ENCODE measurements at places on chromosomes 5 and 9.

DNA sequence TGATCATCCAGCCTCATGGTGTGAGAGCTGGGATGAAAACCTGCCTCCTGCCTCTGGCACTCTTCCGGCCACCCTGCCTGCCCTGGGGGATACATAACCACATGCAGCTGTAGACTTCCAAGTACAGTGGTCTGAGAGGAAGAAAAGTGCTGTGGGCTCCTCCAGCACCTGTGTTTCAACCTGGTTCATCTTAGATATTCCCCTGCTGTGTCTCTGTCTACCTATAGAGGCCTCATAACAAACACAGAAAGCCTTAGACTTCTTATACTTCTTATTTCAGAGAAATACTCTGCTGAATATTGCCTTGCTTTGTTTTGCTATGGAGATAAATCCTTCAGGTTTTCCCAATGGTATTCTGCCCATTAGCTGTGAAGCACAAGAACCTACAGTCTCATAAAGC lies 19.6 kb upstream of the TNFAIP8 start:
- DNase-seq, result no peak

- no peak for DNase-seq
Observed at GRCh38 chr5:6752236-6752635, 39.0 kb downstream of the TENT4A start.

GRCh38 chr5:71528206-71528605 lies 58.9 kb upstream of the MCCC2 start:
- DNase-seq, result no peak

GRCh38 chr5:167639273-167639672 lies 652.2 kb upstream of the WWC1 start:
- DNase-seq, result no peak

DNA sequence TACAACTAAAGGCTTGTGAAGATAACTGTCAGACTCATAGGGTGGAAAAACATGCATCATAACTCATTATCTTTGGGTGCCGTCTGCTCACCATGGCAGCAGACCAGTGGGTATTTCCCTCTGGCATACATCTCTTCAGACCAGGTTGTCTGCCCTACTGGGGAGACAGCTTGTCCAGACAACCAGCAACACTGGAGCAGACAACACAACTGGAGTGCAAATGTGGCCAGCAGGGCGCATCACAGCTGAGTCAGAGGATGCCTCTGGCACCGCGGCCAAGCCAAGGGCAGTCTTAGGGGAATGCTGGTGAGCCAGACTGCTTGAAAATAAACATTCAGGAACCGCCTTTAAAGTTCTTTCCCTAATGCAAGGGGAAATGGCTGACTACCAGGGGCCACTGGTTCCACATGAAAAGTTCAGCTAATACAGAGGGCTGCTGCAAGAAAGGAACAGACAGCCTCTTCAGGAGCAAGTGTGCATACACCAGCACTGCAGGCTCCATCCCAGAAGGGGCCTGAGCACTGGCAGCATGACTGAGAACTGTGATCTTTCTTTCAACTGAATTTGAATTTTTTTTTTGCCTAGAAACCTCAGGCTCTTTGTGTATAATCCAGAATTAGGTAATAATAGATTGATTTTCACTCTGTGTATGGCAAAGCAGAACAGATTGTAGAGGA lies 77.3 kb downstream of the MAMDC2 start:
- DNase-seq, result no peak

GRCh38 chr5:111618623-111619271 lies 106.4 kb upstream of the STARD4 start:
- DNase-seq, result no peak

DNA sequence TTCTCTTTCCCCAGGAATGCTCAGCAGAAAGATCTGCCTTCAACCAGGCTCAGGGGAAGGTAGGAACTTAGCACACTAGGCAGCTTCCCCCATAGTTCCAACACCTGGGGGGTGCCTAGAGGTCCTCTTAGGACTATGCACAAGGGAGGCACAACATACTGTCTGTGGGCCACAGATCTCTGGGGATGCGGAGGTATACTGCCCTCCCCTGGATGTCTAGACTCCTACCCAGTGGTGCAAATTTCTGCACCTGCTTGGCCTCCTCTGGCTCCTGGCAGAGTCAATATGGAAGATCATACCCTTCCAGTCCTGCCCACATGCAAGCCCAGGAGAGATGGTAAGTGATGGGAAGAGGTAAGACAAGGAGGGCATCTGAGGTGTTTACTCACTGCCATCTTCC lies 247.5 kb upstream of the DAPK1 start:
- DNase-seq, result no peak

- no peak for DNase-seq
Observed at GRCh38 chr5:132462856-132463745, 27.5 kb downstream of the IRF1 start.

- no peak for DNase-seq
Observed at GRCh38 chr9:33120620-33121019, 44.1 kb upstream of the SMU1 start.

GRCh38 chr9:114497236-114497635 lies 8.0 kb downstream of the WHRN start:
- DNase-seq, result no peak

DNA sequence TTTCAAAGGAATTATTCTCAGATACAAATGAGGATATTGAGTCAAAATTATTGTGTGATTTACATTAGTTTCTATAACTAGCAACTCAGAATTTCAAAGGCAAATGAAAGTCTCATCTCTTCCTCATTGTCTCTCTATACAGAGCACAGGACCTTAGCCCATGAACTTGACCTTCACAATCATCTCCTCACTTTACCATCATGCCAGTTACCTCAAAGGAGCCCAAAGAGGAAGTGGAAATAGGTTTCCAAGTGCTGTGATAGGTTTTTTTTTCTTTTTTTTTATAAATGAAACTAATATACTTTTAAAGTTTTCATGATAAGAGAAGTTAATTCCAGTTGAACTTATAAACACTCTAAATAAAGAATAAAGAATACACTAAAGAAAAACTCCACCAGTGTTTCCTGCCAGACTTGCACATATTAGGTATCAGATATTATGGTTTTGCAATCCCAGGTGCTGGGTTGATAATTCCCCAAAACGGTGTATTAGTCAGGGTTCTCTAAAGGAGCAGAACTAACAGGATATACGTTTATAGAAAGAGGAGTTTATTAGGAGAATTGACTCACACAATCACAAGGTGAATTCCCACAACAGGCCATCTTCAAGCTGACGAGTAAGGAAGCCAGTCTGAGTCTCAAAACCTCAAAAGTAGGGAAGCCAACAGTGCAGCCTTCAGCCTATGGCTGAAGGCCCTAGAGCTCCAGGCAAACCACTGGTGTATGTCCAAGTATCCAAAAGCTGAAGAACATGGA lies 50.1 kb upstream of the ADAMTS16 start:
- DNase-seq, result no peak

- no peak for DNase-seq
Observed at GRCh38 chr5:71924325-71924724, 182.9 kb upstream of the MAP1B start.

- DNase-seq, result no peak
Observed at GRCh38 chr5:107792940-107793339, 122.2 kb upstream of the EFNA5 start.

- no peak for DNase-seq
Observed at GRCh38 chr5:42632354-42632900, 124.2 kb upstream of the CCDC152 start.

DNA sequence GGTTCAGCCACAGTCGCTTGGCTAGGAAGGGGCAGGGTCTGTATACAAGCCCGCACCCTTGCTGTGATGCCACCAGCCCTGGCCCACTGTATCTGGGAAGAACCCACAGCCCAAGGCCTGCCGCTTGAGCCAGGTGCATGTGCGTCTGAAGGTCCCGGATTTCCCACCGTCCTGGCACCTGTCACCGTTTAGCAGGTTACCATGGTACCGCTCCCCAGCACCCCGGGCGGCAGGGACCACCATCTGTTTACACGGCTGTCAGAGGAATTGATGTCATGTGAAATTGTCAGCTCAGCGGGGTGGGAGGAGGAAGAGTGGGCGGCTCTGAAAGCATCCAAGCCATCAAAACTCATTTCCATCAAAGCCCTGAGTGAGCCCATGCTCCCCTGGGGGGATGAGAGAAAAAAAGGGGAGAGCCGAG lies 92.7 kb downstream of the HRH2 start:
- DNase-seq, result no peak

DNA sequence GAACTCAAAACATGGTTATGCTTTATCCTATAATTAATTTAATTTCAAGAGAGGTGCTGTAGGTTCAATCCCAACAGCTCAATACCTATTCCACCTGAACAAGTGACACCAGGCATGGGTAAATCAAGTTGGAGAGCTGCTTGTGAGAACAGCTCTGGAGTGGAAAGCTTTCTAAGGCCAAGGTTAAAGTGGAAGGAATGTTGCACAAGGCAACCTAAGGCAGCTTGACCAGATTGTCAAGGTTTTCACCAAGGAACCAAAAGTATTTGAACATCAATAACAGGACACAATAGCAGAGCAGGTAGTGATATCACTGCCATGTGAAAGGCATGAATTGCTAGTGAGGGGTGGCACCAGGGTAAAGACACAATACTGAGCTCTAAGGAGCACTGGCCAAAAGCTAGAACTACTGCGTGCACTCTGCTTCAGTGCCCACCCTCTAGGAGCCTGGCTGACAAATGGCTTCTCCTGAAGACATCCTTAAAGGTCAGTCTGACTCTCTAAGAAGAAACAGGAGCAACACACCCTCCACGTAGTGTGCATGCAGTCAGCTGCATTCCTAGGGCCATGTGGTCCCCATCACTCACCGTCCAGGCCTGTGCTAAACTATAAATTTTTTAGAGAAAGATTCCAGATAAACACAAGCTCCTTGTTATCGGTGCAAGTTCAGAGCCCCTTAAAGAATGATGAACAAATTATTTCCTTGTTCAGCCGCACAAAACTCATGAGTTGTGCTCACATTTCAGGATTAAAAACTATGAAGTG lies 677.7 kb upstream of the KLF4 start:
- DNase-seq, result no peak

GRCh38 chr5:168012006-168012405 lies 279.4 kb upstream of the WWC1 start:
- DNase-seq, result no peak

DNA sequence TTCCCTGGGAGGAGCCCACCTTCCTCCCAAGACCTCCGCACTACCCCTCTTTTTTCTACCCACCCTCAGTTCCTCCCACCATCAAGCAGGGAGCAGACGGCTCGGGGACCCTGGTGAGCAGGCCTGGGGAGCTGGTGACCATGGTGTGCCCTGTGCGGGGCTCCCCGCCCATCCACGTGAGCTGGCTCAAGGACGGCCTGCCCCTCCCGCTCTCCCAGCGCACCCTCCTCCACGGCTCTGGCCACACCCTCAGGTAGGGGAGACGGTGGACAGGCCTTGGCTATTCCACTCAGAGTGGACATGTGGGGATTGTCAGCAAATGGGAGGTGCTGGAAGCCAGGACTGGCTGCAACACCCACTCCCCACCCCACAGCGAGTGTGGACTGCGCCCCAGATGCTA lies 52.9 kb upstream of the ASS1 start:
- DNase-seq, result no peak

- DNase-seq, result no peak
Observed at GRCh38 chr5:120545951-120546350, 81.9 kb downstream of the PRR16 start.

DNA sequence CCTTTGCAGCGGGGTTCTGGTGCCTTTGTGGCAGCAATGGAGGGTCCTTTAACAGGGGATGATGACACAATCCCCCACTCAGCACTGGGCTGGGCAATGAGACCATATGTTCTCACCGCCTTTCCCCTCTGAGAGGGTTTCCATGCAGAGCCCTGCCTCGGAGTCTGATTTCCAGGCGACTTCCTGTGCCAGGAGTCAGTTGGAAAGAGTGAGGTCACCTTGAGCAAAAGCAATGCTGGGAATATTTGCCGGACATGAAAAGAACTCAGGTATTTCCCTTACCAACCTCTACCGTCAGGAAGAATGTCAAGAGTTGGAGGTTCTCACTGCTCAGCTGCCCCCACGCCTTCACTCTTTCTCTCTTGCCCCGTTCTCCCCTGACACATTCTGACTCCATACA lies 284.2 kb upstream of the IRX1 start:
- DNase-seq, result no peak

GRCh38 chr5:37975531-37975930 lies 135.7 kb upstream of the GDNF start:
- DNase-seq, result no peak

- no peak for DNase-seq
Observed at GRCh38 chr5:95919658-95920057, 42.0 kb downstream of the ELL2 start.

GRCh38 chr5:53095931-53096525 lies 13.5 kb downstream of the MOCS2 start:
- no peak for DNase-seq

- DNase-seq, result no peak
Observed at GRCh38 chr5:128328446-128328845, 209.6 kb downstream of the FBN2 start.

DNA sequence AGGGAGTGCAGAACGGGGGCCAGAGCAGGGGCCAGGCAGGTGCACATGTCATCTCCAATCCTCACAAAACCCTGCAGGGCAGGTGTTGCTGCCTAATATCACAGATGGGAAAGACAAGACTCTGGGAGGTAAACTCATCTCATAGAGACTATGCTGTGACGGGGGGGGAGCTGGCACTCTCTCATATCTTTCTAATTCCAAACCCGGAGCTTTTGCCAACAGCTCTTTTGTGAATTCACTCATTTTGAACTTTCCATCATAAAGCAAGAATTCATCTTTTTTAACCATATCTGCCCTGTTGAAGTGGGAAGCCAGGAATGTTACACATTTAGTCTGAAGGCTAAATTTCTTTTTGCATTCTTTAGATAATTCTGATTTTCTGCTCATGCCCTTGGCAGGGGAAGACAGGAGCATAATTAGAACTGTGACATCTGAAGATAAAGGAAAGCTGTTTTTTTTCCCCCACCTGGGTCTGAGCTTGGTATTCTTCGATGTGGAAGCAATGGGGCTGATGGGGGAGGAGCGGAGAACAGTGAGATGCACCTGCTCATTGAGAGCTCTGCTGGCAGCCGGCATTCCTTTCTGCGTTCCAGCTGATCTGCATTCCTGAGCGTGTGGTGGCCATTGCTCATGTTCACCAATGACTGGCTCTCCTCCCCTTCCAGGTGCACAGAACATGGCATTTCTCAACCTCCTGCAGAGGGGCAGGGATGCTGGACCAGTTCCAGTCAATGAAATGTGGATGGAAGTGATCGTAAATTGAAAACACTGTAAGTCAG lies 159.2 kb downstream of the NSG2 start:
- DNase-seq, result no peak

GRCh38 chr9:131119600-131119999 lies 5.8 kb upstream of the NUP214 start:
- no peak for DNase-seq

Data from cortex of kidney (tissue), 1 donor.